CD4-positive, alpha-beta T cell treated with Interleukin-15 for 1 hour (primary cell): ENCODE measurements at places on chromosomes 16 and 17.

GRCh38 chr17:8138672-8139371 is 13.4 kb downstream of the PER1 start:
- DNase-seq: peak; percentile 96

- DNase-seq: no peak
These were observed 49.1 kb downstream of the RAB11FIP3 start for GRCh38 chr16:474420-475122.

GRCh38 chr17:59327981-59328290 is 3.5 kb upstream of the YPEL2 start:
- DNase-seq: no peak

DNA sequence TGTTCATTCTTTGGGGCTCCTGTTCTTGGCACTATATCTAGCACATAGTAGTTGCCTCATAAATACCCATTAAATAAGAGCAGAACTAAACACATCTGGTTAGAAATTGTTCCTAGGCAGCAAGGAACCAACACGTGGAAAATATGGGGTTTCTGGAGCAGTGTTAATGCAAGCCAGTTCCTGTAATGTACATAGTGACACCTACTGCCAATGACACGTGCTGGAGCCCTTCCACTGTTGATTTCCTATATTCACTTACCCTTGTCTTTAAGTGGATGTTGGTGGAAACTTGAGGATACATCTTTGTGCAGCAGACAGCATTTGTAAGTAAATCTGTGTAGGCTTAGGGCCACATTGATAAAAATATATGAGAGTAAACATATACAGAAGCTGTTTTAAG is 1.6 kb upstream of the IRF8 start:
- DNase-seq: no peak

- no peak for DNase-seq
These were observed 11.2 kb downstream of the PER1 start for GRCh38 chr17:8141045-8141444.

DNA sequence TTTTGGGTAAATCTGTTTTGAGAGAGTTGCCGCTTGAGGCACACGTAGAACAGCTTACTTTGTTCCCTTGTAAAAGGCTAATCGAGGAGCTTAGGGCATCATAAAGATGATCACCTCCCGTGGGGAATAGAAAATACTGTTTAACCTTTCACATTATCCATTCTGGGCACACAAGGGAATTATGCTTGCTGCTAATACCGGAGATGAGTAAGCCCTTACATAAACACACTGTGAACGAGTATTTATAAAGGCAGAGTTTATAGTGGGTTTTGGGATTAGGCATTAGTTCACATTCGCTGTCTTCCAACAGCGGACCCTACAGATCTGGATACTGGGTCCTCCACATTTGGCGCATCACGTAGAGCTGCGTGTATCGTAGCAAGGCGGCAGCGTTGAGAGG is 51.2 kb upstream of the CNTNAP4 start:
- DNase-seq: no peak

DNA sequence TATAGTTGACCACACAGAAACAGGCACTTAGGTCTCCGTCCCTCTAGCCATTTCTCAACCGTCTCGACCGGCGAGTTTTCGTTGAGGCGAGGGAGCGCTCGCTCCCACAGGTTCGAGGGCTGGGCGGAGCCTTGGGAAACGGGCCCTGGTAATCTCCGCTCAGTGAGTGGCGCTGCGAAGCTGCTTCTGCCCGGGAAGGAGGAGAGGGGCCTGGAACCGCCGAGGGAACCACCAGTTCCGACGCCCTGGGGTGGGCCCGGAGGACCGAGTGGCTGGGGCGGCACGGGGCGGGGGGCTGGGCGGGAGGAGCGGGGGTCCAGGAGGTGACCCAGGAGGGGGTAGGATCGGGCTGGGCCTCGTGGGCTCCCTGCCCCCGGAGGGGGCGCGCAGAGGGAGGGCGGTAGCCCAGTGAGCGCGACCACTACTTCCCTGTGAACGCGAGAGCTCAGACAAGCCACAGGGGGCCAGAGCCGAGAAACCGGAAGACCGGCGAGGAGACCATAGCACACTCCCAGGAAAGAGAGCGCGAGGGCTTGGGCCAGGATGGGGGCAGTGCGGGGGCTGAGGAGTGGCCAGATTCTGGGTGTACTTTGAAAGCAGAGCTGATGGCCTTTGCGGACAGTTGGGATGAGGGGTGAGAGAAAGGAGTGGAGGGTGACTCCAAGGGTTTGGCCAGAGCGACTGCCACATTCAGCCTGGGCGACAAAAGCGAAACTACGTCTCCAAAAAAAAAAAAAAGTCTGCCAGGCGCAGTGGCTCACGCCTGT is 29.9 kb upstream of the ARL4D start:
- DNase-seq: peak; percentile 69

- DNase-seq: no peak
These were observed 13.7 kb downstream of the METTL22 start for GRCh38 chr16:8634991-8635736.

DNA sequence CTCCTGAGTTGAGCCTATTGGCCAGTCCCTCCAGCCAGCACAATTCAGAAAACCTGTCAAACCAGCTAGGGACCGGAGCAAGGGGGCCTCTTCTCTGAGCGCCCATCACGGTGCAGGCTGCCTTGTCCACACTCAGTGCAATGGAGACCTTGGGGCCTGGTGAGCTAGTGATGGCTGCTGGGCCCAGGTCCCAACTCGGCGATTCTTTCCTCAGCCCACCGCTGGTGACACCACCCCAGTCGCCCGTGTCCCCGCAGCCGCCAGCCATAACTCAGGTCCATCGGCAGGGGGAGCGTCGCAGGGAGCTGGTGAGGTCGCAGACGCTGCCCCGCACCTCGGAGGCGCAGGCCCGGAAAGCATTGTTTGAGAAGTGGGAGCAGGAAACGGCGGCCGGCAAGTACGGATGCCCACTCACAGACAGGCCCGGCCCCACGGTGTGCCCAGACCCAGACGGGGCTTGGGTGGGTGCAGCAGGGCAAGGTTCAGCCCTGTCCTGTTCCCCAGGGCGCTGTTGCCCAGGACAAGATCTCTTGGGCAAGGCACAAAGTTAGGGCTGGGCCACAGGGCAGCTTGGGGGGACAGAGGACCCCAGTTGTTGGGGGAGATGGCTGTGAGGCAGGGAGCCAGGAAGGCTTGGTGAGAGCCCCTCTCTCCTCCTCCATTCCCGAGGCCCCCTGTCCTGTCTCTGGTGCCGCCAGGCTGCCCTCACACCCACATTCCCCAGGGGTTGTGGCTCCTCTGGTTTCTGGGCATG is 10.8 kb downstream of the SMTNL2 start:
- DNase-seq: peak; percentile 35

DNA sequence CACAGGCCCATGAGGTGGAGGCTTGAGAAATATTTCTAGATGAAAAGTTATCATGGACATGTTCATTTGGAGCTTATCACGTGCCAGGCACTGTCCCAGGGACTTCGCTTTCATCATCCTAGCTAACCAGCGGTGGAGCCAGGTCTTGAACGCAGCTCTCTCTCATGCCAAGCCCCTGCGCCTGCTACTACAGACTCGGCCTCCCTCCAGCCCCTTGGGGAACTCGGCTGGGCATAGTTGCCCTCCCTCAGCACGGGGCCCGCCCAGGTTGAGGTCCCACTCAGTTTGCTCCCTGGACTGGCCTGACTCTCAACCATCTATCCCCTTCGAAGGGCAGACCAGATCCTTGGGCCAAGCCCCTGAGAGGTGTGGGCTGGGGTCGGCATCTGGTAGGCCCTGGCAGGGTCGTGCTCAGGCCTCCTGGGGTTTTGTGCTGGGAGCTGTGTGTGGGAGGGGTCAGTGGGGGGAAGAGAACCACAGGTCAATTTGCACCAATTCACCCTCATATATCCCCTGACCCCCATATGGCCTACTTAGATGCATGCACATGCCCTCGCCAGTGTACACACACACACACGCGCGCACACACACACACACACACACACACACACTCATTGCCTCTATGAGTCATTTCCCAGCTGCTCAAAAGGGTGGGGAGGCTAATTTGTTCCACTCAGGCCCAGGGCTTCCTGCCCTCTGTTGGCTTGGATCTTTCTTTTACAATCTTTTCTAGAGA is 12.1 kb upstream of the SCN4A start:
- DNase-seq: peak; percentile 72

GRCh38 chr17:38705803-38706504 is 881 bp downstream of the MLLT6 start:
- no peak for DNase-seq

DNA sequence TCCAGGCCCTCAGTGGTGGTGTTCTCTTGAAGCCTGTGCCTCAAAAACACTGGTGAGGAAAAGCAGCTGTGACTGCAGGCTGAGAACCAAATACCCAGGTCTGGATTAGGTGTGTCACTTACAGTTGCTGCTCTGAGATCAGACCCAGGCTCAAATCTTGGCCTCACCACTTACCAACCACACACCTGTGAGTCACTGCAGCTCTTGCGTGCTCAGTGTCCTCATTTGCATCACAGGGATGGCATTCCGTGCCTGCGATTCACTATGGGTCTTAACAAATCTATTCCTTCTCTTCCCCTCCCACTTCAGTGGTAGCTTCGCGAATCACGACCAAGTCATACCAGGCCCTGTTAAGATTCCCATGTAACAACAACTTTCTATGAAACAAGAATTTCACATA is 233.4 kb upstream of the HSBP1 start:
- no peak for DNase-seq
